ENCODE measurements at places on chromosomes 11 and 22.
A peak's percentile ranks its signal among the peaks of the same experiment; 100 is the strongest.

DNA sequence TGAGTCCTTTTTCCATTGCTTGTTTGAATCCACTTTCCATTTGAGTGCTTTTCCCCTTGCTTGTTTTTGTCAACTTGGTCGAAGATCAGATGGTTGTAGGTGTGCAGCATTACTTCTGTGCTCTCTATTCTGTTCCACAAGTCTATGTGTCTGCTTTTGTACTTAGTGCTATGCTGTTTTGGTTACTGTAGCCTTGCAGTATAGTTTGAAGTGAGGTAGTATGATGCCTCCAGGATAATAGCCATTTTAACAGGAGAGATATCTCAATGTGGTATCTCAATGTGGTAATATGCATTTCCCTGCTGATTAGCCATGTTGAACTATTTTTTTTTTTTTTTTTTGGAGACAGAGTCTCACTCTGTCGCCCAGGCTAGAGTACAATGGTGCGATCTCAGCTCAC is 16.7 kb downstream of the ACRV1 start:
- DNase-seq: no peak

DNA sequence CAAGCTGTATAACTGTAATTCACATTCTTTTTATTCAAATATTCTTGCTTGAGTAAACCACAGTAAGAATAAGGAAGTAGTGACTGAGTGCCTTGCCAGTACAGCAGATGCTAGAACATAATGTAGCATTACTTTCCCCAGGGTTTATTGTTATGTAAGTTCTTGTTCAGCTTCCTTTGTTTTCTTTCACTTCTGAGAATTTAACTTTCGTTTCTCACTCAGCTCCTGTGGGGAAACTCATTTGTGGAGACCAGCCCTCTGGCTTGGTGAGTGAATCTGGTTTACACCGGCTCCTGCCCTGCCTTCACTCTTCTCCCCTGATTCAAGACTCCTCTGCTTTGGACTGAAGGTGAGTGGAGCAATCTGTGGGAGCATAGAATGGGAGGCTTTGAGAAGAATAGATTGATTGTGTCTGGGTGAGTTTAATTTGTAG is at the start of gene TRIM22:
Gene TRIM22 (plus strand): TSS at position 240 of the 433 bp plus-strand sequence. CDS start 6,443 bp downstream, outside the sequence.
- DNase-seq: no peak

GRCh38 chr22:37492428-37493344 is 6.5 kb upstream of the MFNG start:
- no peak for DNase-seq

DNA sequence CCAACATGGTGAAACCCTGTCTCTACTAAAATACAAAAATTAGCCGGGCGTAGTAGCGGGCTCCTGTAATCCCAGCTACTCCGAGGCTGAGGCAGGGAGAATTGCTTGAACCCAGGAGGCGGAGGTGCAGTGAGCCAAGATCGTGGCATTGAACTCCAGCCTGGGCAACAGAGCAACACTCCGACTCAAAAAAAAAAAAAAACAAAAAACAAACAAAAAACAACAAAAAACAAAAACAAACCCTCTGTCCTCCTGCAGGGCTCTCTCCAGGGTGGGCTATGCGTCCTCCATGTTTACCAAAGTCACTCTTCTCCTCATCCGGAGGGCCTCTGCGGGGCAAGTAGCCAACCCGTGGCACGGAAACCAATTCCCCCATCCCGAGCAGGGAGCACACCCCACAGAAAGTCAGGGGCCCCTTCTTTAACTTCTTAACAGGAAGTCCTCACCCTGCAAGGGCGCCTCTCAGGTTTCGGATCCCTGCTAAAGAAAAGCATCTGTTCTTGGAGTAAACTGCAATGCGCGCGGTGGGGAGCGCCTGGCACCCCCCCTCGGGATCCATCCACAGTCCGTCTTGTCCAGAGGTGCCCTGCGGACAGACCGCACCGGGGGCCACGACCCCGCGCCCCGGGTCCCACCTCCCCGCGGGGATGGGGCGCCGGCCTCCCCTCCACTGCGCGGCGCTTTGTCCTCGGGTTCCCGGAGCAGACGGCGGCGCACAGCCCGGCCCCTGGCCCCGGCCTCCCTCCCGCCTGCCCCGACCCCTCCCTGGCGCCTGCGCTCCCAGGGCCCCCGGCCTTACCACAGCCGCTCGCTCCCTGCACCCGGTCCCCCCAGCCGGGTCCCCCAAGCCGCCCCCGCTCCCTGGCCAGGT is 712 bp downstream of the CERK start:
- no peak for DNase-seq

DNA sequence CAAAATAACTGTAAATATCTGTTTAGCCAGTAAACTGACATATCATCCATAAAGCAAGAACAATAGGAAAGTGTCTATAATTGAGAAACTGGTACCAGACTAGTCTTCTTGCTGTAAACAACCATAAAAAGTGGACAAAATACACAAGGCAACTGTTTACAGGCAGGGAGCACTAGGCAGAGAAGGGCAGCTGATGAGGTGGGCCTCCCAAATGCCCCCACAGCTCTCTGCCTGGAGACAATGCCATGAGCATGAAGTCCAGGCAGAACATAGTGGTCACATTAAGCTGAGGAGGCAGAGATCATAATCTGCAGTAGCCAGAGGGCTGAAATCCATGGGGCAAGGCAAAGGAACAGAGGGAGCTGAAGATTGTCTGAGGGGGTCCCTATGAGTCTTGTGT is 30.7 kb downstream of the TBX1 start:
- DNase-seq: no peak

GRCh38 chr11:111797145-111797581 is 31.0 kb upstream of the PPP2R1B start:
- no peak for DNase-seq

DNA sequence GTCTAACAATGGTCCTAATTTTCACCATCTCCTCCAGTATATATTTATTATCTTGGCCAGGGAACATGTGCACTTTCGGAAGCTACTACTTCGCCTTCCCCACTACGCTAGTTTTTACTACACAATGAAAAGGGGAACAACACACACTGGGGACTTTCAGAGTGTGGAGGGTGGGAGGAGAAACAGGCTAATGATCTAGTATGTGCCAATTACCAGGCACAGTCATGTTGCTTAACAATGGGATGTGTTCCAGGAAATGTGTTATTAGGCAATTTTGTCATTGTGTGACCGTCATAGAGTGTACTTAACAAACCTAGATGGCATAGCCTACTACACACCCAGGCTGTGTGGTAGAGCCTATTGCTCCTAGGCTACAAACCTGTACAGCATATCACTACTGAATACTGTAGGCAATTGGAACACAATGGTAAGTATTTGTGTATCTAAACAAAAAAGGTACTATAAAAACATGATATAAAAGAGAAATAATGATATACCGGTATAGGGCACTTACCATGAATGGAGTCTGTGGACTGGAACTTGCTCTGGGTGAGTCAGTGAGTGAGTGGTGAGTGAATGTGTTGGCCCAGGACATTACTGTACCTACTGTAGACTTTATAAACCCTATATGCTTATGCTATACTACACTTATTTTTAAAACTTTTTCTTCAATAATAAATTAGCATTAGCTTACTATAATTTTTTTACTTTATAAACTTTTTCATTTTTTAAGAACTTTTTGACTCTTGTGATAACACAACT is 20.1 kb upstream of the CUL5 start:
- DNase-seq: no peak

DNA sequence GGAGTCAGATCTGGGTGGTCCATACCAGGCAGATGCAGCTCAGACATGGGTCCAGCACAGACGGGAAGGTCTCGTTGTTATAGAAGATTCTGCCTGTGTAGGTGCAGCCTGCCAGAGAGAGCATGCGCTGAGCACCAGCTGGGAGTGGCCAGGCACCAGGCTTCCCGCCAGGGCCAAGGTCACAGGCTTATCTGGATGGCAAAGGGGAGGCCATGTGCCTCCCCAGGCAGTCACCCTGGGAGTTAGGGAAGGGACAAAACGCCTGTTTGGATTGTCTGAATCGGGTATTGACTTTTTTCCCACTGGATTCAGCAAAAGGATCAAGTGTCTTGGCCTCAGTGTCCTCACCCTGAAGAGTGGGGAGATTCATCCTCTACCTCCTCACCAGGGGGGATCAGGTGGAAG is 26.5 kb downstream of the PGA5 start:
- DNase-seq: no peak

DNA sequence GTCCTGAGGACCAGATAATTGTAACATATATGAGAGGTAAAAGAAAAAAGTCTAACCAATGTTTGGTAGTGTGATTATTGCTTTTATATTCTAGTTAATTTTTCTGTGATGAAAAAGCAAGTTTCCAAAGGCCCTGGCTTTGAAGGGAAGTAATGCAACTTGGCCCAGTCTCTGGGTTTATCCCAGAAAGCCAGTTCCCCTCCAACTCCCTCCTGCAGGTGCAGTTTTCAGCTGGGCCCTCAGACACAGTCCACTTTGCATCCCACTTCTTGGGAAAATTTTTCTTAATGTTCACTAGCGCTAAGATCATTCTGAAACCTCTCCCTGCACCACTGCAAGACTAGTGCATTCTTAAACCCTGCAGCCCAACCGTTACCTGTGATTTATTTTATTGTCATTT is 586.8 kb downstream of the NTM start:
- no peak for DNase-seq

DNA sequence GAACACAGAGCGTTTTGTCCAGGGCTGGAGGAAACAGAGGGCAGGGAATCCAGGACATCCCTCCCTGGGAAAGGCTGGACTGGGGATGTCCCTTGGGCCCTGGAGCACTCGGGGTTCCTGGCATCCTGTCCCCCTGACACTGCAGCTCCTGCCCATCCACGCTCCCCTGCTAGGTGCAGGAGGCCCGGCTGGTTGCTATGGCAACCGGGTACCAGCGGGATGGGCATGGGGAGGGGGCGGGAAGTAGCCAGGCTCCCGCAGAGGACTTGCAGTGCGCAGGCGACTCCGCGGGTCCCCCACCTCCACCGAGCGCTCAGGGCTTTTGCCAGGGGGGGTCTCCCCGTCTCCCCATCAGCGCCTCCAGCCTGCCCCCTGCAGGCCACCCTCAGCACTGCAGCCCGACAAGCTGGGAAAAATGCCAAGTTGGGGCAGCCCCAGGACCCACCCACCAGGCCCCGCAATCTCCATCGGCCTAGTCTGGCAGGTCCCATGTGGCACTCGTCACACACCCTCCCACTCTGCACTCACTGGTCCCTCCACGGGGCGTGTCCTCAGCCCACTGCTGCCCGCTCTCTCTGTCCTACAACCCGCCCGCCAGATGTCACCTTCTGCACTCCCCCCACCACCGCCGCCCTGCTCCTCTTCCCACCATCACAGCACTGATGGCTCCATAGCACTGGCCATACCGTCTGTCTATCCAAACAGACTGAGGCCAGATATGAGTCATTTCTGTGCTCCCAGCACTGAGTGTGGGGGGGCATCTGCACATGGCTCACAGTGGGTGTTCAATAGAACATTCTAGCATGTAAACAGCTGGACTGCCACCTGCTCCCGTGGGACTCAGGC is 31.5 kb downstream of the KIAA0930 start:
- no peak for DNase-seq

DNA sequence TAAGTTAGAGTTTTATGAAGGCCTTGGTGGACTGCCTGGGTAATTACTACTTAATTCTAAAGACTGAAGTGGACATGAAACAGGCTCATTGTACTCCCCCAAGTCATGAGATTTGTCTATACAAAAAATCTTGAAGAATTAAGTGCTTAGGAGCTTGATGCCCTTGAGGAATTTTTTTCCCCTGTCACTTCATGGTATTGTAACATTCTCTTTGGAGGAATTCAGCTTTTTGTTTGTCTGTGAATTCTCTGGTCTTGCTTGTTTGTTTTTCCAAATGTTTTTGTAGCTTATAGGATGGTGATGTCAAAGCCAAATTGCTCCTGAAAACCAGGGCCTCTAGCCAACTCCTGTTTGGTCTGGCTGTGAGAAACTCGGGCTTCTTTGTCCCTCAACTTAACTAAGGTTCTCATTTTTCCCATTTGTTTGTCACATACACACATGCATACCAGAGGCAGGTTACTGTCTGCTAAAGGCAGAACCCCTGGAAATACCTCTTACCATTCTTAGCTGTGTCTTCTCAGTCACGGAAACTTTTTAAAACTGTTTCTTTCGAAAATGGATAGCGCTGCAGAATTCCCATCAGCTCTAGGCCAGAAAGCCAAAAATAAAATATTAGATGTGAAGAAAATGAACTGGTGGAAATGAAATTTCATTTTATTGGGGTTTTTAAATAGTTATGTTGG is 66.9 kb downstream of the AMOTL1 start:
- DNase-seq: no peak

- DNase-seq: no peak
These were observed 12.7 kb downstream of the TTLL8 start for GRCh38 chr22:50045211-50046018.

DNA sequence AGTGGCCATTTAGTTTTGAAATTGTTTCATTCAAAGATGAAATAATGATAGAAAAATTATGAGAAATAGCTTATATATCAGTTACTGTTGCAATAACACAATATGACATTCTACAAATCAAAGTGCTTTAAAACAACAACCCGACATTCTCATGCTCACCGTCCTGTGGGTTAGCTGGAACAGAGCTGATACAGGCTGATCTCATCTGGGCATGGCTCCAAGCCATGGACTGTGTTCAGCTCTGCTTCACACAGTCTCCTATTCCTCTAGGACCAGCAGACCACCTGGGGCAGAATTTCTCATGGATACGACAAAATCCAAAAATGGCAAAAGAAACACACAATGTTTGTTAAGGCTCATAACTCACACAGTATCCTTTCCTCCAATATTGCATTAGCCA is 178.6 kb downstream of the CNTN5 start:
- DNase-seq: no peak

DNA sequence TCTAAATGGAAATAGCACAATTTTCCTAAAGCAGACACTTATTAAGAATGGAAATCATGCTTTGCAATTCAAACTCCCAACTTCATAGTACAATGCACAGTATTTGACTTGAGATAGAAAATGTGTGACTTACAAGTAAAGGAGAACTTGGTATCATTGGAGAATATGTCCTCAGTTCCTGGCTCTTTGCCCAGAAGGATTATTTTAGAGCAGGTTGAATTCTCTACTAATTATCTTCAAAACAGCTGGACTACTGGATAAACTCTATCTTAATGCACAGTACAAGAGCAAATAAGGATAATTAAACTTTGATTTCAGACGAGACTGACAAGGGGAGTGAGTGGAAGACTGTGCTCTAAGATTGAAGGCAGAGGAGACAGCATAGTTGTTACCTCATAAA is 839.4 kb downstream of the OPCML start:
- no peak for DNase-seq

- DNase-seq: no peak
These were observed 784 bp downstream of the SULT4A1 start for GRCh38 chr22:43861529-43861928.

- no peak for DNase-seq
These were observed 7.7 kb downstream of the CD44 start for GRCh38 chr11:35146711-35147110.

DNA sequence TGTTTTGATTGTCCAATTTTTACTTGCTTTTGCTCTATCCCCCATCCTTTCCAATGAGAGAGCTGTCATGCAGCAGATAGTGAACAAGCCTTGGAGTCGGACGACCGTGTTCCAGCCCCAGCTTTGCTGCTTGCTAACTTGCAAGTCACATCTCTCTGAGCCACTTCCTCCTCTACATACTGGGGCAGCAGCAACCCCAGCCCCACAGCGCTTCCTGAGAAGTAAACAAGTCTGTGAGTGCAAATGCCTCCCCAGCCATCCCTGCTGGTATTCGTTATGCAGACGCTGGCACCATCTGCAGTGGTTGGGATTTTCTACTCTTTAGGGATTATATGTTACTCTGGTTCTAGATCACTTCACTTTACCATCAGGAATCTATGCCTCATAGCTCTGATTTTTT is 35.0 kb downstream of the TPBGL start:
- DNase-seq: peak; percentile 56

Data from stimulated activated CD8-positive, alpha-beta memory T cell treated with anti-CD3 and anti-CD28 coated beads, Interleukin-4, amount 100 ng/mL, for 1 hour (primary cell).